HT1080 (cell line): ENCODE measurements at places on chromosomes 3 and 15. TPM values are rescaled to one million over a fixed set of nuclear protein-coding genes. Genes with fewer than 3 reads are reported as not detected.

Gene ZNF717
- total RNA-seq, result 10.8 and 12.1 TPM in 2 replicates

Gene SCN11A
- total RNA-seq, result not detected in 2 replicates

Gene ADGRG7
- total RNA-seq, result not detected in 2 replicates

Gene RAB6B
- 0.23 and 0.51 TPM in 2 replicates for total RNA-seq

Gene CATSPER2
- total RNA-seq, result 0.03 and 0.57 TPM in 2 replicates

Gene LTK
- total RNA-seq, result 0.03 TPM in 1 of 2 replicates, not detected in the other

Gene CCDC71
- total RNA-seq, result 32.0 and 36.2 TPM in 2 replicates

Gene TNFAIP8L3
- 1.8 and 2.3 TPM in 2 replicates for total RNA-seq

Gene RASGRF1
- 0.14 and 1.2 TPM in 2 replicates for total RNA-seq

Gene SLC49A4
- 24.3 and 25.5 TPM in 2 replicates for total RNA-seq

Gene CA12
- 13.9 and 15.0 TPM in 2 replicates for total RNA-seq

Gene DISP2
- total RNA-seq, result 1.0 and 1.8 TPM in 2 replicates

Gene P2RY1
- 5.1 and 5.6 TPM in 2 replicates for total RNA-seq

Gene CHCHD4
- 39.7 and 46.1 TPM in 2 replicates for total RNA-seq

Gene CCK
- 1.1 TPM in 1 of 2 replicates, not detected in the other for total RNA-seq

Gene FRMD5
- 24.7 and 28.1 TPM in 2 replicates for total RNA-seq

Gene MYEF2
- total RNA-seq, result 7.7 and 15.2 TPM in 2 replicates

Gene CD200
- not detected in 2 replicates for total RNA-seq

Gene MYRIP
- total RNA-seq, result 0.10 and 0.48 TPM in 2 replicates

Gene DALRD3
- 51.6 and 64.6 TPM in 2 replicates for total RNA-seq

Gene RAB43
- total RNA-seq, result 19.7 and 20.1 TPM in 2 replicates

Gene LMAN1L
- 0.05 TPM in 1 of 2 replicates, not detected in the other for total RNA-seq

Gene TGM5
- 0.20 and 0.98 TPM in 2 replicates for total RNA-seq

Gene GOLGA6L9
- total RNA-seq, result 0.29 and 0.67 TPM in 2 replicates

Gene SLC22A13
- total RNA-seq, result 0.07 TPM in 1 of 2 replicates, not detected in the other

Gene MINDY2
- total RNA-seq, result 5.3 and 6.1 TPM in 2 replicates

Gene LRRC2
- 0.19 and 0.20 TPM in 2 replicates for total RNA-seq

Gene INTS14
- 34.1 and 46.5 TPM in 2 replicates for total RNA-seq

Gene TCAIM
- 11.7 and 13.9 TPM in 2 replicates for total RNA-seq

Gene CHRNA5
- total RNA-seq, result 9.0 and 9.2 TPM in 2 replicates

Gene GTF2A2
- 80.3 and 126 TPM in 2 replicates for total RNA-seq

Gene GPR27
- total RNA-seq, result not detected in 2 replicates

Gene STAC
- total RNA-seq, result 23.3 and 28.3 TPM in 2 replicates

Gene CD86
- total RNA-seq, result not detected in 2 replicates

Gene ABHD5
- total RNA-seq, result 32.7 and 33.7 TPM in 2 replicates
